ENCODE measurements at places on chromosomes 1 and 21. TPM values are rescaled to one million over a fixed set of nuclear protein-coding genes. Genes with fewer than 3 reads are reported as not detected.

S100A11 gene
- total RNA-seq = 351 TPM

TRNP1 gene
- total RNA-seq = 30.6 TPM

- H3K27me3 ChIP-seq = no peaks in the 10 kb centered on the region
- H3K27ac ChIP-seq = no peak overlapping the region
- no peaks in the 10 kb centered on the region for H3K4me1 ChIP-seq
- no peaks in the 10 kb centered on the region for H3K36me3 ChIP-seq
Measured at GRCh38 chr1:160708801-160709200, 2.8 kb downstream of the CD48 start.

DNA sequence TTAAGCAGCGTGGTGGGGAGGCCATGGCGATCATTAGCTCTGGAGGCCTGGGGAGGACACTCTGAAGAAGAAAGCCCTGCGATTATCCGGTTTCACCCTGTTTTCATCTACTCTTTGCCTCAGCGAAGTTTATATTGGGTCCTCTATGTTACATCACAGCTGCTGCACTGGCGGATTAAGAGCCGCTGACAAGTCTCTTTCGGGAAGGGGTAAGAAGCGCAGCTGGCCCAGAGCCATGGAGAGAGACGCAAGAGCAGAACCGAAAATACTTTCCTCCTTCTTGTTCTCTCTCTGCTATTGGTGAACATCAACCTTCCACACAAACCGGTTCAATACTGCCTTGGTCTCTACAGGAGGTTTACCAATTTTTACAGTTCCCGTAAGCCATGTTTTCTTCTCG is 291.5 kb downstream of the FAM72C start:
- H3K4me3 ChIP-seq = no peak overlapping the region
- no peaks in the 10 kb centered on the region for H3K27me3 ChIP-seq
- no peaks in the 10 kb centered on the region for H3K4me1 ChIP-seq
- DNase-seq = no peak
- H3K27ac ChIP-seq = no peak overlapping the region

DNA sequence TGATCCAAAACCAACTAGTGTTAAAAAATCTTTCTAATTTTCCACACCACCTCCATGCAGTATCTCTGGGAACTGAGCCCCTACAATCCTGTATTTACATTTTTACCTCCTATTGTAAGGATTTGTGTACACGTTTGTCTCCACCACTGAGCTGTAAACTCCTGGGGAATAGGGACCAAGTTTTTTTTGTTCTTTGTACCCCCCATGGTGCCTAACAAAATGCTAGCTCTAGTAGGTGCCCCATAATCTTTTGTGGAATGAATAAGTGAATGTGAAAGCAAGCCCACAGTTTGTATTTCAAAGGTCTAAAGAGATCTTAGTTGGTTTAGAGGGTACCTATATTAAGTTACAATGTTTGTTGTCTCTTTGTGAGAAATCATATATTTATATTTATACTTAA is 879 bp upstream of the WLS start:
- H3K36me3 ChIP-seq = no peaks in the 10 kb centered on the region
- H3K4me3 ChIP-seq = peak overlapping the region; percentile 81
- H3K27ac ChIP-seq = peak overlapping the region; percentile 87
- no peaks in the 10 kb centered on the region for H3K27me3 ChIP-seq
- no peaks in the 10 kb centered on the region for H3K4me1 ChIP-seq
- DNase-seq = no peak

DNA sequence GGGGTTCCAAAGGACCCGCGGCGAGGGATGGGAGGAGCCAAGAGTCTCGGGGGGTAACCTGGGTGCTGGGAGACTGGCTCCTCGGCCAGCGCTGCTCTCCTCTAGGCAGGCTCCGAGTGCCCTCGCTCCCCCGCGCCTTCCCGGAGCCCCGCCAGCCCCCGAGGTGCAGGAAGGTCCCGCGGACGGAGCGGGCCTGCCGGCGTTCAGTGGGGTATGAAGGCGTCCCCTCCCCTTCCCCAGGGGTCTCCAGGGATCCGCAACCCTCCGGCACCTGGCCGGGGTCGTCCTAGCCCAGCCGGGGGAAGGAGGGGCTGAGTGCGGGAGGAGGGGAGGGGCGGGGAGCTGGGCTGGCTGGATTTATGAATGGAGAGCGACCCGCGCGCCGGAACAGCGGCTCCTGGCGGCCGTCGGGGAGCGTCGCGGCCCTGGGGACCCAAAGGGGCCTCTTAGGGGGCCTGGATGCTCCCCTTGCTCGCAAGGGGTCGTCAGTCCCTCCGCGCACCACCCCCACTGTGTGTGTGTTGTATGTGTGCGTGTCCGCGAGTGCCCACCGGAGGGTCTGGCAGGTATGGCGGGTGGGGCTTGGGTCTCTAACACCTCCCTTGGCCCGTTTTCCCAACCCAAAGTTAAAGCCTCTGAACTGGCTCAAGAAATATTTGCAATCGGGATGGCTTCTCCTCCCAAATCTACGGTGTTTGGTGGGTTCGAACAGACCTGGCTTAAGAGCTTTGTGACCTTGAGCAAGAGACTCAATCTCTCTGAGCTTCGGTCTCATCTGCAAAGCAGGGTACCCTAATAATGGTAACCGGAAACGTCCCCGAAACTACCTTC is 642 bp downstream of the HCRTR1 start:
- no peaks in the 10 kb centered on the region for H3K36me3 ChIP-seq
- peaks cover 4% of the 10 kb centered on the region for H3K27me3 ChIP-seq
- no peak for DNase-seq
- H3K27ac ChIP-seq = no peak overlapping the region
- peak overlapping the region; percentile 40 for H3K4me3 ChIP-seq
- H3K4me1 ChIP-seq = no peaks in the 10 kb centered on the region

- H3K4me3 ChIP-seq = no peak overlapping the region
- DNase-seq = no peak
- no peaks in the 10 kb centered on the region for H3K36me3 ChIP-seq
- no peaks in the 10 kb centered on the region for H3K27me3 ChIP-seq
- H3K4me1 ChIP-seq = no peaks in the 10 kb centered on the region
Measured at GRCh38 chr1:59290193-59290949, 6.5 kb upstream of the FGGY start.

GRCh38 chr1:197798492-197798891 is 23.2 kb upstream of the DENND1B start:
- DNase-seq = no peak
- H3K27ac ChIP-seq = no peak overlapping the region
- H3K4me1 ChIP-seq = no peaks in the 10 kb centered on the region
- H3K27me3 ChIP-seq = no peaks in the 10 kb centered on the region

GRCh38 chr1:234564035-234565029 is 45.6 kb downstream of the IRF2BP2 start:
- H3K4me3 ChIP-seq = no peak overlapping the region
- H3K36me3 ChIP-seq = no peaks in the 10 kb centered on the region
- H3K27ac ChIP-seq = no peak overlapping the region
- DNase-seq = peak; percentile 79

DNA sequence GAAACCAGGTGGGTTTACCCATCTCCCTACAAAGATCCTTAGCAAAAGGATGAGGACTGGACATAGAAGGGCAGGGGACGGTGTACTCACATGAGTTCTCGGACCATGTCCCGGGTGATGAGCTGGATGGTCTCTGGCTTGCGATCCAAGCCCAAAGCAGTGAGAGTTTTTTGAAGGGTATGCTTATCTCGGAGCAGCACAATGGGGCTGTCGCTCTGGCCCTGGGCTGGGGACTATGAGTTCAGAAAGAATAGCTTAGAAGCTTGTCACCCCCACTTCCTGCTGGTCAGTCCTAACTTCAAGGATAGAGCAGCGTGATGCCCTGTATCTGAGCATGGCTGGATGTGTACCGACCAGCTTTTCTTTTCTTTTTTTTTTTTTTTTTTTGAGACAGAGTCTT is 9.6 kb downstream of the CFAP45 start:
- no peak for DNase-seq
- no peaks in the 10 kb centered on the region for H3K4me1 ChIP-seq

- H3K4me3 ChIP-seq = no peak overlapping the region
- H3K4me1 ChIP-seq = no peaks in the 10 kb centered on the region
- no peak for DNase-seq
- H3K27ac ChIP-seq = no peak overlapping the region
- H3K27me3 ChIP-seq = no peaks in the 10 kb centered on the region
Measured at GRCh38 chr1:87506147-87506546, 177.5 kb downstream of the LMO4 start.

Measured in prostate gland (tissue), 2 donors.